ENCODE measurements at places on chromosomes 7 and 10. TPM values are rescaled to one million over a fixed set of nuclear protein-coding genes. Genes with fewer than 3 reads are reported as not detected.

The LRRC61 gene
- 4.8 TPM for total RNA-seq

The EIF4EBP2 gene
- 25.1 TPM for total RNA-seq

The SLC26A3 gene
- not detected for total RNA-seq

The VPS37D gene
- 3.5 TPM for total RNA-seq

The OR2A12 gene
- not detected for total RNA-seq

The FKBP6 gene
- not detected for total RNA-seq

The LRRC17 gene
- 0.43 TPM for total RNA-seq

The NPC1L1 gene
- not detected for total RNA-seq

The KLLN gene
- 0.17 TPM for total RNA-seq

The ITGB1 gene
- total RNA-seq = 1,071 TPM

The ETV1 gene
- total RNA-seq = 13.9 TPM

The UCN3 gene
- total RNA-seq = not detected

The EVX1 gene
- not detected for total RNA-seq

The CHCHD3 gene
- total RNA-seq = 53.0 TPM

The PON3 gene
- total RNA-seq = 0.11 TPM

The MEST gene
- 1.1 TPM for total RNA-seq

The ADCY1 gene
- total RNA-seq = 0.86 TPM

The KCNH2 gene
- total RNA-seq = not detected

The CLCN1 gene
- not detected for total RNA-seq

The CFAP46 gene
- 0.54 TPM for total RNA-seq

The STEAP4 gene
- not detected for total RNA-seq

The GRID2IP gene
- total RNA-seq = 0.09 TPM

The ABCC2 gene
- 0.43 TPM for total RNA-seq

The VIPR2 gene
- total RNA-seq = not detected

The ANKRD61 gene
- under 0.01 TPM for total RNA-seq

The SEC24C gene
- total RNA-seq = 51.4 TPM

The LIPN gene
- total RNA-seq = not detected

The FAM25C gene
- total RNA-seq = not detected

The PLEKHS1 gene
- not detected for total RNA-seq

The FXYD4 gene
- not detected for total RNA-seq

The GIMAP8 gene
- total RNA-seq = 241 TPM

The HIP1 gene
- total RNA-seq = 25.5 TPM

The SPAM1 gene
- total RNA-seq = not detected

The GIMAP7 gene
- total RNA-seq = 139 TPM

The UNCX gene
- not detected for total RNA-seq

The SLC18A2 gene
- total RNA-seq = not detected

The SLC26A4 gene
- 3.4 TPM for total RNA-seq

The THSD7A gene
- total RNA-seq = 28.3 TPM

The CLDN3 gene
- not detected for total RNA-seq

The RARRES2 gene
- 0.54 TPM for total RNA-seq

The OR2A1 gene
- total RNA-seq = not detected

The LRMDA gene
- total RNA-seq = 26.9 TPM

The MYPN gene
- total RNA-seq = 0.11 TPM

The ATOH7 gene
- total RNA-seq = not detected

The SEMA3C gene
- total RNA-seq = 2.2 TPM

The STYXL1 gene
- 25.4 TPM for total RNA-seq

The TRIL gene
- total RNA-seq = 31.8 TPM

The RPA3 gene
- total RNA-seq = 12.0 TPM

The CTNNA3 gene
- 0.22 TPM for total RNA-seq

The COL17A1 gene
- total RNA-seq = under 0.01 TPM

The EGFR gene
- total RNA-seq = 0.43 TPM

The NUPR2 gene
- not detected for total RNA-seq

The ANKRD7 gene
- 0.22 TPM for total RNA-seq

The TEX47 gene
- not detected for total RNA-seq
